Stromal cell of bone marrow (primary cell): ENCODE measurements at places on chromosomes 7 and 10.

GRCh38 chr10:13699216-13699615, 112.5 kb downstream of the PRPF18 start:
- no peak for DNase-seq

DNA sequence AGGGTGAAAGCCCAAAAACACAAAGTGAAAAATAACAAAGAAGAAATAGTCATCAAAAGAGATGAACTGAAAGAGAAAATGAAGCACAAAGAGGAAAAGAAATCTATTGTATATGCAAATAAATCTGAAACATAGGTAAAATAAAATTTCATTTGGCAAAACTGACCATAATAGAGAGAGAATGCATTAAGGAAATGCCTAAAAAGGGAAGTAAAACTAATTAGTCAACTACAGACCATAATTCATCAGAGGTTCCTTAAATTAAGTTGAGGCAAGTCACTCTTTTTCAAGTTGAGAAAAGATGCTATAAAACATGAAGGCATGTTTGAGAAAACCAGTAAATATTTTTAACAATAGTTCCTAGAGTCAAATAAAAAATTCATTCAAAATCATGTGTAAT, 233.3 kb downstream of the LRRN3 start:
- DNase-seq, result no peak

DNA sequence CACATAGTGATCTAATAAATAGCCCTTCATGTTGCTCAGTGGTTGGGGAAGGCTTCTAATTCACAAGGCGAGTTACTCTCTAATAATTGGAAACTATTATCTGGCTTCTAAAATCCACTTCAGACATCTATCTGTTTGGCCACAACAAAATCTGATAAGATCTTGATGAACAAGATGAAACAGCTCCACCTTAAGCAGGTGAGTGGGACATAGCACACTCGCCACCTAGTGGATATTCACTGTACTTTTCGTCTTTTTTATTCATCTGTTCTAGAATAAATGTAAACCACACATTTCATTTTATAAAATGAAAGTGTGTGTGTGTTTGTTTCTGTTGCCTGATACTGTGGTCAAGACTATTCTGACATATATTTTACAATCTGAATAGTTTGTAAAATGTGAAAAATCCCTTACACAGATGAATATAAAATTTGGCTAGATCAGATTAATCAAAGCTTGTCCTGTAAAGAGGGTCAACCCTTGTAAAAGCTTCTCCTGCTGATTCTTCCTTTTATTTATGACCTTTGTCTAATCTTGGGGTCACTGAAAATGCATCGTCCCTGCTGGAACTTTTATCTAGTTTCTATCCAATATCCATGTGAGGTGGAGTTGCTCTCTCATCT, 26.5 kb upstream of the CNTNAP2 start:
- DNase-seq, result peak; percentile 10

DNA sequence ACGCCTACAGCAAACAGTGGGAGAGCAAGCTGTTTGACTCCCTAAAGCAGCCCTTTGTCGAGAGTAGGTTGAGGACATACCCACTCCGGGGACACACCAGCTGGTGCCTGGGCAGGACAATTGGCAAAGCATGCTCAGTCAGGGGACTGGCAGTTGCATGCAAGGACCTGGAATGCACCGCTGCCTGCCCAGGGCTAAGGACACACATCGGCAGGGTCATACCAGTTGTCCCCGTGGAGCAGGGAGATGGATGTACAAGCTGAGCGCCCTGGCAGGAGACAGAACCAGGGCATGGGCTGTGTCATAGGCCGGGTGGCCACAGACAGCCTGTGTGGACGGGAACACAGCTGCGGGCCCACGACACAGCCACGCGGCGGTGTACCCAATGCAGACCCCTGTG, 18.3 kb upstream of the ELN start:
- DNase-seq, result no peak
